Mammary epithelial cell (primary cell): ENCODE measurements at places on chromosomes 5 and 9. TPM values are rescaled to one million over a fixed set of nuclear protein-coding genes. Genes with fewer than 3 reads are reported as not detected.

GARNL3 gene
- 1.1 and 2.3 TPM in 2 replicates for total RNA-seq

HTR1A gene
- total RNA-seq = not detected

ADRB2 gene
- 14.8 and 21.1 TPM in 2 replicates for total RNA-seq

DDX4 gene
- total RNA-seq = not detected in 2 replicates

PLAC8L1 gene
- 0.96 TPM in 1 of 2 replicates, not detected in the other for total RNA-seq

CARD9 gene
- total RNA-seq = 0.47 and 0.69 TPM in 2 replicates

ZBTB26 gene
- 5.0 TPM for total RNA-seq

LCN10 gene
- total RNA-seq = not detected in 2 replicates

SH3GLB2 gene
- total RNA-seq = 54.5 TPM

ANGPTL2 gene
- 0.11 TPM in 1 of 2 replicates, not detected in the other for total RNA-seq

IL3 gene
- total RNA-seq = not detected in 2 replicates

IFNA13 gene
- not detected in 2 replicates for total RNA-seq

SARDH gene
- 0.21 TPM in 1 of 2 replicates, not detected in the other for total RNA-seq

NR2F1-AS1 gene
- total RNA-seq = 8.7 and 9.6 TPM in 2 replicates

URM1 gene
- 24.5 TPM for total RNA-seq

TMEFF1 gene
- 0.33 TPM for total RNA-seq

CARTPT gene
- total RNA-seq = not detected

EDIL3 gene
- total RNA-seq = 137 TPM

SCAMP1 gene
- 43.6 and 48.8 TPM in 2 replicates for total RNA-seq

SV2C gene
- 0.26 TPM in 1 of 2 replicates, not detected in the other for total RNA-seq

PCDHB3 gene
- total RNA-seq = 0.29 and 0.31 TPM in 2 replicates

ANKRD18A gene
- 5.6 and 10.4 TPM in 2 replicates for total RNA-seq

ADAMTS6 gene
- 63.7 TPM for total RNA-seq

NMUR2 gene
- not detected in 2 replicates for total RNA-seq

MACIR gene
- 4.7 and 7.2 TPM in 2 replicates for total RNA-seq

LMBRD2 gene
- 8.8 and 11.9 TPM in 2 replicates for total RNA-seq

GOLGA1 gene
- total RNA-seq = 17.6 and 21.6 TPM in 2 replicates

GABRA6 gene
- not detected in 2 replicates for total RNA-seq

EIF4E1B gene
- not detected in 2 replicates for total RNA-seq

SH3TC2 gene
- total RNA-seq = 28.9 and 42.0 TPM in 2 replicates

SLC36A3 gene
- not detected in 2 replicates for total RNA-seq

IL4 gene
- total RNA-seq = not detected in 2 replicates

SOX30 gene
- not detected for total RNA-seq

CD72 gene
- total RNA-seq = 1.5 and 2.4 TPM in 2 replicates

CDH18 gene
- 0.52 TPM in 1 of 2 replicates, not detected in the other for total RNA-seq

IFNE gene
- 16.7 and 18.2 TPM in 2 replicates for total RNA-seq

AJM1 gene
- total RNA-seq = 1.2 TPM

FOXD4L5 gene
- total RNA-seq = 0.67 TPM

FRMD3 gene
- 3.7 TPM for total RNA-seq

ECM2 gene
- 1.7 and 2.1 TPM in 2 replicates for total RNA-seq

SPEF2 gene
- 1.6 and 2.5 TPM in 2 replicates for total RNA-seq

NR5A1 gene
- total RNA-seq = not detected

PPIP5K2 gene
- total RNA-seq = 50.3 TPM

ZNF189 gene
- total RNA-seq = 12.3 and 13.5 TPM in 2 replicates

IDNK gene
- 0.67 TPM for total RNA-seq

TMEM215 gene
- total RNA-seq = not detected

GFI1B gene
- not detected for total RNA-seq

HMGCS1 gene
- 58.7 and 218 TPM in 2 replicates for total RNA-seq
